ENCODE measurements at places on chromosomes 11 and 22. TPM values are rescaled to one million over a fixed set of nuclear protein-coding genes. Genes with fewer than 3 reads are reported as not detected.

The STX3 gene
- 52.4 TPM for total RNA-seq

The IGSF22 gene
- 0.41 TPM for total RNA-seq

The MPEG1 gene
- not detected for total RNA-seq

The RELA gene
- 11.0 TPM for total RNA-seq

The OR8H2 gene
- total RNA-seq: not detected

The CALCA gene
- not detected for total RNA-seq
